ENCODE measurements at places on chromosomes 4 and X. TPM values are rescaled to one million over a fixed set of nuclear protein-coding genes. Genes with fewer than 3 reads are reported as not detected.
A peak's percentile ranks its signal among the peaks of the same experiment; 100 is the strongest.

DNA sequence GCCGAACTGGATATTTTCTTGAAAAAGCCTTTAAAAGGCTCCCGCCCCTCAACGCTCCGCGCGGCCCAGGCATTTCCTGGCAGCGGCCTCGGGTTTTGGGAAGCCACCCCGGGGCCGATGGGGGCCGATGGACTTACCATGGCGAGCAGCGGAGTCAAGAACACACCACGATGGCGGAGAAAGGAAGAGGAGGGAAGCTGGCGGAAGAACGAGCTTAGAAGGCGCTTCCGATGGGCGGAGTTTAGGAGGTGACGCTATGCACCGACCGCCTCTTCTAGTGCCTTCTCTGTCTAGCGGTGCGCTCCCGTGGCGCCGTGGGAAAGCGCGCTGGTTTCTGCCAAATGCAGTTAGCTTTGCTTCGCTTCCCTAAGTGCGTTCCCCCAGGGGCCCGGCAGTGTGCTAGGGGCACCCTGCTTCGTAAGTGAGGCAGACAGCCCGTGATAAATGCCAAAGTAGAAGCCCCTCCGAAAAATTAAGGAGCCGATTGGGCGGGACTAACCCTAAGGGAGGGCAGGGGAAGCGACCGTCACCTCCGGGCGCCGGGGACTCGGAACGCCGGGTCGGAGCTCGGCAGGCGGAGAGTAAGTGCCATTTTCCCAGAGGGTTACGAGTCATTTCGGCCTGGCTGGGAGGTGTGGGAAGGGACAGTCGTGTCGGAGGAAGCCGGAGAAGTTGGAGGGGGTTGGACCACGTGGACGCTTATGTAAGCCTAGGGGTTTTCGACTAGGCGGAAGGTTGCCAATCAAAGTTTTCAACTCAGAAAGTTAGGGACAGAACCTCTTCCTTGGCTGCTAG, at the start of gene RPL39:
Gene RPL39, minus strand, starts transcription at position 194 of the 795 bp plus-strand sequence. Its CDS starts 54 bp downstream, at position 140.
- peak; percentile 86 for DNase-seq

DNA sequence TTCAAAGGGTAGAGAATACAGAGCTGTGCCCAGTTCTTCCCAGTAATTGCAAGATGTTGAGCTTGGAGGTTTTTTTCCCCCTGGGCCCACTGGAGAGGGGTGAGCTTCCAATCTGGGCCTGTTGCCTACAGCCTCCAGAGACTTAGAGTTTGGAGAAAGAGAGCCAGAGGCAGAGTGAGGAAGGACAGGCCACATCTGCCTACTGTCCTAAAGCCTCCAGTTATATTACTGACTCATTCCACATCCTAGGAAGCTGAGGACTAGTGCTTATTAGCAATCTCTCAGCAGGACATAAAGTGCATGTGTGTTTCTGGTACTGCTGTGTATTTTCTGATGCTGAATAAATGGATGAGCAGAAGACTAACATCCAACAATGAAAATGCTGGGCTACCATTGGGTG, 181.0 kb upstream of the MAMLD1 start:
- DNase-seq = no peak

- no peak for DNase-seq
Observed at GRCh38 chr4:6969826-6970800, 60.5 kb downstream of the TBC1D14 start.

- no peak for DNase-seq
Observed at GRCh38 chr4:113169368-113169767, 119.9 kb downstream of the ANK2 start.

DNA sequence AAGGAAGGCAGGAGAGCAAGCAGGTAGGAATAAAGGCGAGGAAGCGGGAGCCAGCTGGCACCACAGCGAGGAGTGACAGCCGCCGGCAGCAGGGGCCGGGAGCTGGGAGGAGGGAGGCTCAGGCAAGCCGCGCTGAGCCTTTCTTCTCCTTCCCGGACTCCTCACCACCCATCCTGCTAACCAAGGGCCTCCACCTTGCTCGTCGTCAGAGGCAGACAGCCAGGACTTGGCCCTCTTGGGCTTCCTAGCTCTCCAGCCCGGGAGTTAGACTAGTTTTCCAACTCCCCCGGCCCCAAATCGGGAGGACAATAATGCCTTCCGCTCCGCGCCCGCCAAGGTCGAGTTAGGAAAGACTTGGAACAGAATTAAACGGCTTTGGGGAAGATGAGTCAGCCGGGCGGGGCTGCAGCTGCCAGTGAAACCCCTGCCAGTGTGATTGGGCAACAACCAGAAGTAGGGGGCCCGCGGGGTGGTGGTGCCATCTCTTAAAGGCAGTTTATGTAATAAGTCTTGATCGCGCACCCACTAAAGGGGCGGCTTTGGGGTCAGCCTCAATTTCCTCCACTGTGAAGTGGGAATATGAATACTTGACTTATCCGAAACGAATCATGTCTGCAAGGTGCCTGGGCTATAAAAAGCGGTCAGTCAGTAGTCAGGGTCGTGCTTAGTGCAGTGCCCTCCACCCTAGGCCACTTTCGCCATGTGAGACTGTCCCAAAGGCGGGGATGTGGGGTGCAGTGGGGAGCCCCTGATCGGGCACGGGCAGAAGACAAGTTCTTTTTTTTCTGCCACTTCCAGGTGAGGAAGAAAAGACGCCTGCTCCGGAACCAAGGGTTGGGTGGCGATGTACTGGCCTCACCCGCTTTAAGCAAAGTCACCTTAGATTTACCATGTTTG, 6.7 kb upstream of the HSD17B10 start:
- DNase-seq = peak; percentile 77

GRCh38 chrX:97306771-97307470, 423.2 kb downstream of the RPA4 start:
- DNase-seq = no peak

- DNase-seq = no peak
Observed at GRCh38 chrX:123807835-123808416, 51.9 kb upstream of the XIAP start.

GRCh38 chrX:80335062-80335830, 85.0 kb upstream of the TENT5D start:
- peak; percentile 49 for DNase-seq

The CLIC2 gene
- 13.6 TPM for total RNA-seq

DNA sequence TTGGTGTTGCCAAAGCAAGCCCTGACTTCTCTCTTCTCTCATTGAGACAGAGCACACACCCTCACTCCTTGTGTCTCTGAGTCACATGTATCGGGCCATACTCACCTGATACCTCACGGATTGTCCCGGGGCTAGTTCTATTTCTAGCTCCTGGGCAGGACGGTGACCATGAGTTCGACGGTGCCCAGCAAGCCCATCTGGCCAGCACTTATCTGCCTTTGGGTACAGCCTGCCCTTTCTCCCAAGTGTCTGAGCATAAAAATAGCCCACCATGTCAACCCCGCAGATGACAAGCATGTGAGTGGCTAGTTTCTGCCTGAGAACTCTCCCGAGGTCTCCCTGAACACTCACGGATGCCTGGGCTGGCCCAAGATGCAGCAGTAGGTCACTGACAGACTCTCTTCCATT, 158.5 kb downstream of the DHRSX start:
- DNase-seq = peak; percentile 79

Measured in left ventricle myocardium superior (tissue), 1 donor.